ENCODE measurements at places on chromosomes 3 and 15.

DNA sequence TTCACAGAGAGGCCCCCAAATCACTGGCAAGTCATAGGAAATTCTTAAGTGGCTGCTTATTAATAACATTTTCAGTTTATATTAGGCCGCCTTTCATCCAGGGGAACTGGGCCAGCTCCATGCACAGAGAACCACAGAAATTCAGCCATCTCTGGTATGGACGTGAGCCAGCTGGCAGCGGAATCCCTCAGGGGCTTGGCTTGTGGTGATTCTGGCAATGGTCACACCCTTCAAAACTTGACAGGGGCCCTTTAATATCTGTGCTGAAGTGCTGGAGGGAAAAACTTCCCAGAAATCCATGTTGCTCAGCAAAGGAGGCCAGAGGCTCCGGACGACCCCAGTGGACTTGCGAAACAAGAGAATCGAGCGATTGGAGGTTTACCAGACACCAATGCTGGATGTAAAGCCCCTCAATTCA lies 11.3 kb downstream of the PRICKLE2 start:
- no peak for DNase-seq

GRCh38 chr3:37250435-37250834 lies 76.1 kb upstream of the LRRFIP2 start:
- DNase-seq: no peak

DNA sequence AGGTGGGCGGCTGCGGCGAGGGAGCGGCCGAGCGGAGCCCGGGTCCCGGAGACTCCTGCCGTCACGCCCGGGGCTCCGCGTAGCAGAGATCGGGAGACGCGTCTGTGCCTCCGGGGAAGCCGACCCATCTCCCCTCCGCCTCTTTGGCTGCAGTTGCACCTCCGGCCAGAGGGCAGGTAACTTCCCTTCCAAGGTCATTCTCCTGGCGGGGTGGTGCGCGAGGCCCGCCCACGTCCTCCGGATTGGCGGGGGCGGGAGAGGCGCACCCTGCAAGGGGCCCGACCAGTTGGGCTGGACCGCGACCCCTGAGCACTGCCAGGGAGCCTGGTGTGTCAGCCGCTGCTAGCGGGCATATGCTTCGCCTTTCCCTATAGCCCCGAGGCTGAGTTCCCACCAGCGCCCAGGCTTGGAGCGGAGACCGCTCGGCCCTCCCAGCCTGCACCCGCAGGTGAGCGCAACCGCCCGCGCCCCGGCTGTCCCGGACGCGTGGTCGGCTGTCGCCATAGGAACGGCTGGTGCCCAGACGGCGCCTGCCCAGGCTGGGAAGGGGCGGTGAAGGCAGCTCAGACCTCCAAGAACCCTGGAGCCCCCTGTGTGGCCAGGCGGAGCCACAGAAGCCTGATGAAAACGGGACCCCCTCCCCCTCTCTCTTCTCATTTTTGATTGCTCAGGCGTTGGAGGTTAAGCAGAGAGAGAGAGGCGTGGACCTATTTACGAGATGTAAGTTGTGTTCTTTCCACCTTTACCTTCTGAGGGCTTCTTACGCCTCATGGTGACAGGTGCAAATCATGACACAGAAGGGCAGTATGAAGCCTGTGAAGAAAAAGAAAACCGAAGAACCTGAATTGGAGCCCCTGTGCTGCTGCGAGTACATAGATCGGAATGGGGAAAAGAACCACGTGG lies 453 bp downstream of the ZDHHC23 start:
- DNase-seq: peak; percentile 9

DNA sequence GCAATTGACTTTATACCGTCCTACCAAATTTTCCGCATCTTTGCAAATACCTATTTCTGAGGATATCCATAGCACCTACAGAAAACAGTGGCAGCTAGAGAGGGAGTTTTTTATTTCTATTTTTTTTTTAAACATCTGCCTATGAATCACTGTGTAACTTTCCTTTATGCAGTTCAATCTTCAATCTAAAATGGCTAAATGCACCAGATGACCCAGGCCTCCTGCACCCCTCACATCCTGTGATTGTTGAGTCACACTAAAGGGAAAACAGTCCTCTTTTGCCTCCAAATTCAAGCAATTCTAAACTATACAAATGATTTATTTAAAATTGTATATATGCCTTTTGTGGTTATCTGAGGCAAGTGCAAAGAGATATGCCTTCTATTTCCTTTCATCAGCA lies 20.1 kb upstream of the BCL6 start:
- DNase-seq: no peak

- DNase-seq: no peak
These were observed 800.7 kb downstream of the DIPK2A start for GRCh38 chr3:144772372-144772771.

- no peak for DNase-seq
These were observed 6.2 kb downstream of the HMG20A start for GRCh38 chr15:77426871-77427270.

DNA sequence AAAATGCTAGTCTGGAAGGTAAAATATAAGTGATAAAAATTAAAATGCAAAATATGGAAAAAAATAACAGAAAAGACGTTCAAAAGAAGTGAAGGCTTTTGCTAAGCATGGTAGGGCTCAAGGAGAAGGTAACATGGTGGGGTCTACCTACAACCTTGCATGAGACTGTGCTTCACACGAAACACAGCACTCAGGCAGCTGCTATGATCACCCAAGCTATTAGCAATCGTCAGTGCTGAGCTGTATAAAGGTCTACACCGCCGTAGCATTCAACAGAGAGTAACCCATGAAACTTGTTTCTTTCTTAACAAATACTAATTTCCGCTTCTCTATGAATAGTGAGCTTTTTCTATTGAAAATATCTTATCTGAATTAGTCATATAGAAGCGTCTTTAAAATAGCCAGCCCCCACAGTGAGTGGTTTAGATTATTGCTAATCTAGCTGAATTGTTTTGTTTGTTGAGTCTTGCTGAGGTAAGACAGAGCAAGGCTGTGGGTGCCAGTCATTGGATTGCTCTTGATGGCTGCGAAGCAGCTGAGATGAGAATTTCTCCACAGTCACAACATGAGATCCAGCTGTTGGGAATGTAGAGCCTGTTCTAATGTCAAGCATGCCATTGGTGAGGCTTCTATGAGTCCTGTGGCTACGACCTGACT lies 230.0 kb downstream of the KLF13 start:
- no peak for DNase-seq

- DNase-seq: no peak
These were observed 169.4 kb downstream of the KLHL25 start for GRCh38 chr15:85625166-85625830.

DNA sequence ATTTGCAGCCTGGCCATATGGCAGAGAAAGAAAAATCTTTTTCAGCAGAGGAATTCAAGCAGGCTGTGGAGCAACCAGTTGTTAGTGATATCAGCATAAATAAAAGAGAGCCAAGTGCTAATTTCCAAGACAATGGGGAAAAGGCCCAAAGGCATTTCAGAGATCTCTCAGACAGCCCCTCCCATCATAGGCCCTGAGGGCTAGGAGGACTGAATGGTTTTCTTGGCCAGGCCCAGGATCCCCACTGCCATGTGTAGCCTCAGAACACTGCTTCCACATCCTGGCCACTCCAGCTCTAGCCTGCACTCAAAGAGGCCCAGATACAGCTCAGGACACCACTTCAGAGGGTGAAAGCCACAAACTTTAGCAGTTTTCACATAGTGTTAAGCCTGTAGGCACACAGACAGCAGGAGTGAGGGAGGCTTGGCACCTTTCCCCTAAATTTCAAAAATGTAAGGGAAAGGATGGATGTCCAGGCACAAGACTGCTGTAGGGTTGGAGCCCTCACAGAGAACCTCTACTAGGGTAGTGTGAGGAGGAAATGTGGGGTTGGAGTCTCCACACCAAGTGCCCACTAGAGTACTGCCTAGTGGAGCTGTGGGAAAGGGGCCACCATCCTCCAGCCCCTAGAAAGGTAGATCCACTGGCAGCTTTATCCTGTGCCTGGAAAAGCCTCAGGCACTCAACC lies 191.4 kb downstream of the TBL1XR1 start:
- DNase-seq: no peak

DNA sequence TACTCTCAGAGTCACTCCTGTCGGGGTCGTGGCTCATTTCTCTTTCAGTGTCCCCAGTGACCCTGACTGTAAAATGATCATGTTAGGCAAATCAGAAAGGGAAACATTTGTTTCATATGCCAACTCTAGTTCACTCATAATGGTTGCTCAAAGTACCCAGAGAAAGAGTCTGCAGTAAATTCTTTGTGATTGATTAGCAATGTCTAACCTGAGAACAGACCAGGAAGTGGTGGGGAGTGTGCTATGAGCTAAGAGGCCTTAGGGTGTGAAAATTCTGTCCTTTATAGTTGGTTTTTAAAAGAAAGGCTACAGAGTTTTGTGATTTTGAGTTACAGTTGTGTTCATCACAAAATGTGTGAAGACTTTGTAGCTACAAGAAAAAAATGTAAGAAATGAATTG lies 108.9 kb downstream of the EDEM1 start:
- no peak for DNase-seq

DNA sequence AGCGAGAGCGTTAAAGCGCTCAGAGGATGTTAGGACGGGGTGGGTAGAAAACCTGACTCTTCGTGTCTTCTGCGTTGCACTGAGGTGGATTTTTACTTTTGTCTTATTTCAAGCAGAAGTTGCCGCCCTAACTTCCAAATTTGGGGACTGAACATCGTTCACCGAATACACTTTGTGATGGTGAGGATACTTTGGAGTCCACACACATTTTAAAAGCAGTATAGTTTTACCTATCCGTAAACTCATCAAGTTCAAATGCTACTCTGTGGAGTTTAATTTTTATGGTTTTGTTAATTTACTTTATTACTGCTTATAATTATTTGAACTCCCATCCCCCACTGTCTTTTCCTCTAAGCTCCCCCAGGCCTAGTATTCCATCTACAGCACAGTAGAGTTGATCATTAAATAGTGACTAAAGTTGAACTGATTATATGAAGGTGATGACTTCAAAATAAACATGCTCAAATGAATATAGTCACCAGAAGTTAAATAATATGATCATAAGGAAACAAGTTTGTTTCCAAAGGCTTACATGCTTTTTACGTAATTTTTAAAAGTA lies 617 bp upstream of the EOGT start:
- DNase-seq: no peak

DNA sequence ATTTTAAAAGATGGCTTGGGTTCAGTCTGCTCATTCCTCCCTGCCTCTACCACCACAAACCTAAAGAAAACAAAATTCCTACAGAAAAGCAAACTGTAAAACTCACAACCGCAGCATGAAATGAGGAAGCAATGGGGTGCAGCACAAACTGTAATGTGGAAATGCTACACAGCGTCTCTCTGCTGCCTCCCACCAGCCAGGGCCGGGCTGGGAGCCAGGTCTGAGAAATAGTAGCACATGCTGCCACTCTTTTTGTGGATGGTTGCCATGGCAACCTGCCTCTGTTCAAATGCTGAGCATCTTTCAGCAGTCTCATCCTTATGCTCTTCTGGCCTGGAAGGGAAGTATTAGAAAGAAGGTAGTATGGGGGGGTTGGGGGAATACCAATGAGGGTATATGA lies 55.4 kb downstream of the EOMES start:
- no peak for DNase-seq

DNA sequence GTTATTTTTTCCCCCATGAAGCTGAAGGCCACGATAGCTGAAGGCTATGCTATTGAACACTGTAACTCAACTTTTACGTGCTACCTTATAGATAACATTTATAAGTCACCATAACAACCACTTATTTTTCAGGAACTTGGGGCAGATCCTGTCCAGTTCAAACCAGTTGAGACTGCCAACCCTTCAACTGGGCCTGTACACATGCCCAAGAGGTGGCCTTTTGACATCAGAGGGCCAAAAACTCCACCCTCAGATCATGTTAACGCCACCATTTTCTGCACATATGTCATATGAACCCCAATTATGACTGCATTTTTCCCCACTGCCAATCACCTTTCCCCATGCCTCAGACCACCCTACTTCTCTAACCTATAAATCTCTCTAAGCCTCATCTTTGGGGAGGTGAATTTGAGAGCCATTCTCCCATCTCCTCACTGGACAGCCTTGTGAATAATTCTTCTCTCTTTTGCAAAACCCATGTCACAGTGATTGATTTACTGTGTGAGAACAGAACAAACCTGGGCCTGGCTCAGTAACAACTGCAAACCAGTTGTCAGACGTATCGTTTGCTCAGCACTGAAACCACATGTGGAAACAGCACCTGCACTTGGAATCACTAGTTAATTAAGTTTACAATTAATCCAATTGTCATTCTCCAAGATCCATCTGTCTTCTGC lies 42.5 kb downstream of the ZNF445 start:
- no peak for DNase-seq

GRCh38 chr3:197376735-197377555 lies 78.5 kb upstream of the DLG1 start:
- DNase-seq: no peak

GRCh38 chr3:111517801-111518200 lies 24.2 kb upstream of the CD96 start:
- DNase-seq: no peak

GRCh38 chr15:80568298-80568697 lies 126.8 kb upstream of the ABHD17C start:
- no peak for DNase-seq

- no peak for DNase-seq
These were observed 12.1 kb downstream of the TMPRSS7 start for GRCh38 chr3:112046599-112046998.

DNA sequence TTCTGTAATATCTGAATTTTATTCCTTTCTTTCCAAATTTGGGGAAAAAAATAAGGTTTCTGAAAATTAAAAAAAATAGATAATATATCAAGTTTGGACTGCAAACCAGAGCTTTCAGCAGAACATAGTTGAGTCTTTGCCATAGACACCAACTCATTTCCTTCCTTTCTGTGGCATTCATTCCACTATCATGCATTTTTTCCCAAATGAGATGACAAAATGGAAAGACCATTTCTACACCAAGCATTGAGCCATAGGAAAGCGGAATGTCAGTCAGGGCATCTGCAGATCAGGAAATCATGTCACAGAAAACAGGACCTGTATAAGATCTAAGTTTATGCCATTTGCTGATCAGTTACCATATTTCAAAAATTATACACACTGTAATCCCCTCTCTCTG lies 333.3 kb upstream of the THBS1 start:
- DNase-seq: no peak

DNA sequence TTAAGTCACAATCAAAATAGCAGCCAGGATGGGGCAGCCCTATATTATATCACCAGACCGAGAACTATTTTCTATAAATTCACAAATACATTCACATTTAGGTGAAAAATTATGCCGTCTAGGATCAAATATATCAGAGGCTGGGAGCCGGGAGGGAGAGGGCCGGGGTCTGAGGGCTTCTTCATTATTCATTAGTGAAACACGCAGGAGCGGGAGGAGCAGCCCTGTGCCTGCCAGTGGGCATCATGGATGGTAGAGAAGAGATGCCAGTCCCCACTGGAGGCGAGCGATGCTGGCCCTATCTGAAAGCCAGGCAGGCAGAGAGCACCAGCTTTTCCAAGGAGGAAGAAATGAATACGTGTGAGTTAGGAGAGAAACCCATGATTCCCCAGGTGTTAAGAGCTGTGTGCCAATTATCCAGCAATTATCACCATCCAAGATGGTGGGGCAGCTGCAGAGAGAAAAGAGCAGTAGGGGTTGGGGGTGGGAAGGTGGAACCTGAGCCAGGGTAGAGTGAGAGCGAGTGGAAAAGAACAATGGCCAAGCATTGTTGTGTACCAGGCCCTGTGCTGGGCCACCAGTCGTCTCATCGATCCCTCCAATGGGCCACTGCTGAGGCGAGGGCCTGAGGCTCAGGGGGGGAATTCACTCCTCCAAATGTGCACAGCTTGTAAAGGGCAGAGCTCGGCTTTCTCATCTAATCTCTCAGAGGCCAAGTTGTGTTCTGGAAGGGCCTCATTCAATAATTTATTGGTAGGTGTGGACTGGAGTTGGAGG lies 261.3 kb upstream of the TLE3 start:
- DNase-seq: no peak

Data from activated CD4-positive, alpha-beta T cell treated with anti-CD3 and anti-CD28 coated beads, Interleukin-2, Interleukin-4, amounts not matched to agents 100 ng/mL and 50 ng/mL, durations not matched to agents 16 hours and 8 hours (primary cell).